ENCODE measurements at places on chromosomes 3 and 15.

DNA sequence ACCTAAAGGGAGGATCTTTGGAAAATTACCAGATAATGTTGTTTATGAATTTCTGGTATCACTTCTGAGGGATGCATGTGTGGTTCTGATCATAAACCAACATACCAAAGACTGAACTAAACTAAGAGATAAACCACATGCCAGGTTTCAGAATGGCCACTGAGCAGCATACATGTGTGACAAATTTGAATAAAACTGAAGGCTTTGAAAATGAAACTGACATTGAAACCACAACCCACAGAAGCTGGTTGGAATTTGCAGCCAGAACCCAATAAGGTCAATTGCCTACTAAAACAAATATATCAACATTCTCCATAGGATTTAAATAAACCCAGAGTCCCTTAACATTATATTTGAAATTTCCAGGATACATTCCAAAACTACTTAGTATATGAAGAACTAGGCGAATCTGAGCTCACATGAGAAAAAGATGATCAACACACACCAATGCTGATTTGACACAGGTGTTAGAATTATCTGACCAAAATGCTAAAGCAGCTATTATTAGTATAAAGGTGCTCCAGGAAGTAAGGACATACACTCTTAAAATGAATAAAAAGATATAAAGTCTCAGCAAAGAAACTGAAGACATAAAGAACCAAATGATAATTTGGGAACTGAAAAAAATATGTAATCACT lies 125.0 kb downstream of the ZNF280D start:
- no peak for DNase-seq

DNA sequence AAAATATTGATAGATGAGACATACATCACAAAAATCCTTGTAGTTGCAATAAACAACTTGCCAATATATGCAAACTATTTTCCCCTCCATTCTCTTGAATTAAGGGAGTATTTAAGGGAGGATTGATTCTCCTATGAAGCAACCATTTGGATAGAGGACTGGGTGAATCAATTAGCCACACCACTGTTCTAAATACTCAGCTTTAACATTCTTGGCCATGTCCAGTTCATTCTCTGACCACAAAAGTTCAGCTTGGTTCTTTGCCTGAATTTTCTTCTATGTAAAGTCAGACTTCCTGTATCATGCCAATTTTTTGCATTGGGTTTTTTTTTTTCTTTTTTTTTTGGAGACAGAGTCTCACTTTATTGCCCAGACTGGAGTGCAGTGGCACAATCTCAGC lies 15.8 kb upstream of the SEC11A start:
- DNase-seq = no peak

- DNase-seq = no peak
Measured at GRCh38 chr3:138775254-138775595, 59.5 kb downstream of the PIK3CB start.

DNA sequence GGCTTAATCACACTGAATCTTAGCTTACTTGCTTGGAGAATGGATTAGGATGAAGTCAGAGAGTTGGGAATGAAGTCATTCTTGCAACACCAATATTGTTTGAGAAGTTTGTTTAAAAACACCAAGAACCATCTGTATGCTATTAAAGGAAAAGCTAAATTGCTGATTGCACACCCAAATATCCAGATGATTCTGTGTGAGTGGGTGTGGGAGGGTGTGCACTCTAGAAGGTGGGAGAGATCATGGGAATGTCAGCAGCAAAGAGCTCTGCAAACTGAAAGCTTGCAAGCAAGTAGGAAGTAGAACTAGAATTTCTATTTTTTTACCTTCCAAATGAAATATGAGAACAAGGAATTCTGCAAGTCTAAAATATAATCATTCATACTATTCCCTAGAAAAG lies 364.9 kb downstream of the NR2F2 start:
- DNase-seq = no peak

- DNase-seq = no peak
Measured at GRCh38 chr3:187994221-187995042, 159.5 kb upstream of the LPP start.

- no peak for DNase-seq
Measured at GRCh38 chr15:24224161-24224560, 451.4 kb upstream of the NPAP1 start.

- DNase-seq = no peak
Measured at GRCh38 chr3:33046521-33046920, 50.4 kb downstream of the GLB1 start.

- no peak for DNase-seq
Measured at GRCh38 chr3:67819447-67819846, 165.0 kb upstream of the SUCLG2 start.

GRCh38 chr15:90869140-90869541 lies 753 bp downstream of the FURIN start:
- no peak for DNase-seq

GRCh38 chr3:61181874-61182273 lies 69.4 kb downstream of the FHIT start:
- DNase-seq = no peak

DNA sequence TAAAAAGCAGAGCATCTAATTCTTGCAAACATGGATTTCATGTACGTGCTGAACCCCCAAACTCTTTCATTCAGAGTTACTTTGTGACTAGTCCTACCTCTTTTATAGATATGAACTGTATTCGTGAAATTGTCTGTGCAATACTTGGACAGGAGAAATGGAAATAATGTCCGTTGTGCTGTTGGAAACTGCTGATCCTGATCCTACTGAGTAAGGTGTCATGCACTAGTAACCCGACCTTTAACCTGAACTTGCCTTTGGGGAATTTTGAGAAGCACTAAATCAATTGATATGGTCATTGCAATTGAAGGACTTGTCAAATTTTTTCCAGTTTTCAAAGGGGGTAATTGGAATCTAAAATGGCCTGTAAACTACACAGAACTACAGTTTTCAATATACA lies 856.4 kb downstream of the ROBO1 start:
- DNase-seq = no peak

GRCh38 chr3:11549580-11550140 lies 94.1 kb downstream of the VGLL4 start:
- DNase-seq = no peak

GRCh38 chr3:117137065-117137464 lies 427.5 kb downstream of the TUSC7 start:
- DNase-seq = no peak

DNA sequence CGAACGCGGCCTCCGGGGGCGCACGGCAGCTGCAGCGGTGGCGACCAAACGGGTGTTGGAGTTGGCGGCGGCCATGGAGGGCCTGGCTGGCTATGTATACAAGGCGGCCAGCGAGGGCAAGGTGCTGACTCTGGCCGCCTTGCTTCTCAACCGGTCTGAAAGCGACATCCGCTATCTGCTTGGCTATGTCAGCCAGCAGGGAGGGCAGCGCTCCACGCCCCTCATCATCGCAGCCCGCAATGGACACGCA lies 725 bp downstream of the FEM1B start:
- no peak for DNase-seq

DNA sequence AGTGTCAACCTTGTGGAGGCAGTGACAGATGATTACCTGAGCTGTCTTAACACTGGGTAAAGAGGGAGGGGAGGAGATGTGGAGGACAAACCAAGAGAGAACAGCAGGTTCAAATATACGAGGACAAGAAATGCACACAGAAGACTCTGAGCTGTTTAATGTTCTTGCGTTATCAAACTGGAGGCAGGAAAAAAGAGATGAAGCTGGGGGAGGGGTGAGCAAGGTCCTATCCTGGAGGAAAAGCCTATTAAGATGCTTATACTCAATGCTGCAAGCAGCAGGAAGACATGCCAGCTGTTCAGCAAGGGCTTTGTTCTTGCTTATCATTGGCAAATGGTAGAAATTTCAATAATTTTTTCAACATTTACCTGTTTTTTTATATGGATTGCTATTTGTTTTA lies 345.7 kb upstream of the TRIM42 start:
- no peak for DNase-seq

DNA sequence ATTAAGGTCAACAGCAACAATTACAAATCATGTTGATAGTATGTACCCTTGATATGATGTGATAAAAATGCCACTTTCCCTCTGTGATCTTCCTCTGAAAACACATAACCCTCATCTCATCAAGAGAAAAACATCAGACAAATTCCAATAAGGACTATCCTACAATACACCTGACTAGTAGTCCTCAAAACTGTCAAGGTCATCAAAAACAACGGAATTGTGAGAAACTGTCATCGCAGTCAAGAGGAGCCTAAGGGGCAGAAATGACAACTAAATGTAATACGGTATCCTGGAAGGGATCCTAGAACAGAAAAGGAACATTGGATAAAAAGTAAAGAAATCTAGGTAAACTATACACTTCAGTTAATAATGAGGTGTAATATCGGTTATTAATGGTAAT lies 59.2 kb downstream of the OSBPL10 start:
- no peak for DNase-seq

DNA sequence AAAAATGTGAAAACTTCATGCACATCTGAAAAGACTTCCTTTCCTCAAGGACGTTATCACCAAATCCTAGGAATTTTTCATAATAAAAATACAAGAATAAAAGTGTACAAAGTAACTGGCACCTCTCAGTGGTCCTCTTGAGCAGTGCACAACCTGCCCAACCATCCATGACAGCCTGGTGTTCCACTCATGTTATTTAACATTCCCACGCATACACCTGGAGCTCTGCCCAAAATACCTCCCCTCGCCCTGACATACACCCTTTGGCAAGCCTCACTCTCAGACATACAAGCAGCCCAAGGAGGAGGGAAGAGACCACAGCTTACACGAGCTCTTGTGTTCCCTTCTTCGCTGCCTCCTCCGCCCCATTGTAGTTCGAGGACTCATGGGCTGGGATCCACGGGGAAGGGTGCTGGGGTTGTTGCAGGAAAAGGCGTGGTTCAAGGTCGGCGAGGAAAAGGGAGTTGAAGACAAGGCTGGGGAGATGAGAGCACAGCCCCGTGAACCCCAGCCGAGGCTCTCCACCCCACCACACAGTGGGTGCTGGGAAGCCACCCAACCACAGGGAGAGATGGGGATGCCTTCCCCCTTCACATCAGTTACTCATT lies 23.3 kb downstream of the GRIP2 start:
- DNase-seq = peak; percentile 14

- DNase-seq = no peak
Measured at GRCh38 chr3:43526956-43527355, 94.9 kb downstream of the ANO10 start.

- DNase-seq = no peak
Measured at GRCh38 chr3:146889626-146890025, 284.5 kb upstream of the PLSCR5 start.

GRCh38 chr3:160735826-160736225 lies 20.2 kb upstream of the PPM1L start:
- no peak for DNase-seq

DNA sequence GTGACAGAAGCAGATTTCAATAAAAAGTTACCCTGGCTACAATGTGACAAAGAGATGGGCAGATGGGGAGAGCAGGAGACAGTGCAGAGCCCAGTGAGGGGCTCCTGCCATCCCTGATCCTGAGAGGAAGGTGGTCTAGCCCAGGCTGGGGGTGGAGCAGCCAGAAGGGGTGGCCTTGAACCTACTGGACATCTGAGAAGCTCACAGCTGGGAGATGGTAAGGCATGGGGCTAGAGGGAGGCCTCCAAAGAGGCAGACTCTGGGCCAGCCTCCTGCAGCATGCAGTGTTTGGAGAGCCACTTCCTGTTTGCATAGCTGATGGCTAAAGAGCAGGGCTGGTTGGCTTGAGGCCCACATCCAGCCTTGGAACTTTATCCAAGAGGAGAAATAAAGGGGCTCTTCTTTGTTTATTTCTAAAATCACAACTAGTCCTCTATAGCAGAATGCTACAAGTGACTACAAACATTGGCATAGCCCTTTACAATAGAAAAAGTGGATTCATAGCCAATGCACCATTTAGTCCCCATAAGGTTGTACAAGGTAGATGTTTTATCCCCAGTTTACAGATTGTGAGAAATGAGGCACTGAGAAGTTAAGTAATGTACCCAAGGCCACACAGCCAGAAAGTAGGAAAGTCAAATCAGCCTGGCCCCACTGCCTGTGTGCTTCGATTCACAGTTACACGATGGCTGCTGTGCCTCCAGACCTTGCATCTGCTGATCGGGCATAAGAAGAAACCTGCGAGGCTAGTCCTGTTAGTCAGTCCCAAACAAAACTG lies 4.6 kb downstream of the EFCC1 start:
- DNase-seq = peak; percentile 80

DNA sequence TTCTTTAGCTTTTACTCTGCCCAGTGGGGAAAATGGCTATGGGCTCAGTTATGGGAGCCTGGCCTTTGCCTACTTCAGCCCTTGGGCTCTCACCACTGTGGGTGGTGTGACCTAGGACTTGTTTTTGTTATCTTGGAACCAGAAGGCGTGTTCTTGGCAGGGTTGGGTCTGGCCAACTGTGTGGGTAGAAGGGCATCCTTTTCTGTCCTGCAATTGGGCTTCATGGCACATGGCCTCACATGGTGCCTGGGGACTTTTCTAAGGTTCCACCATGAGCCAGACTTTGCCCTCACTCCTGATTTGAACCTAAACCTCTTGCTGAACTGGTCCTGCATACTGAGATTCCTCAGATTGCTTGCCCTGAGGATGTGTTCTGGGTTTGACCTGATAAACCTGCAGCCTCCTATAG lies 1.7 kb downstream of the GLYCTK start:
- no peak for DNase-seq

DNA sequence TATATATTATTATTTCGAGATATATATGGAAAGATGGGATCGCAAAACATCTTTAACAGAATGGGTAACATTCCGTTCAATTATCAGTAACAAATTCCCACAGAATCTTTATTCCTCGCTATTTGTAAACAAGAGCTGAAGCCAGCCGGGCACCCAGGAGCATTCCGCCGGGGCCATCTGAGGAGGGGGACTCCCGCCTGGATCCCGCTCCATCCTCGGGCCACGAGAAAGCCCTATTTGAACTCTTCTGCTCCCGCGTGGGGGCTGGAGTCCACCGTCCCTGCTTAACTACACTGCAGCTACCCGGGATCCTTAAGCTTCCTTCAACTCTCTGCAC lies 687 bp downstream of the GPR176 start:
- DNase-seq = peak; percentile 30

DNA sequence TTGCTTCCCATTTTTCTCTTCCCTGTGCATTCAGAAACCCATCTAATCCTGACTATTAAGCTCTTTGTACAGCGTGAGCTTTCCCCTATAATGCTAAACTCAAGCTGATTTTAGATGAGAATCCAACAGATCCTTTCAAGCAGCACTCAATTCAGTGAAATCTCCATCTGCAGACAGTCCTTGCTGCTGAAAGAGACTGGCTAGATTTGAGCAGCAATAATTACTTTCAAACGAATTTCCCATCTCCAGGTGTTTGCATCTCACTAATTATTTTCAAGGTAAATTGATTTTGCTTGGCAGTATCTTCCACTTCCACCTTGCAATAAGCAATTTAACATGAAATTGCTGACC lies 49.5 kb upstream of the SLC7A14 start:
- no peak for DNase-seq

- DNase-seq = peak; percentile 80
Measured at GRCh38 chr3:50264383-50264963, 4.5 kb upstream of the SEMA3B start.

DNA sequence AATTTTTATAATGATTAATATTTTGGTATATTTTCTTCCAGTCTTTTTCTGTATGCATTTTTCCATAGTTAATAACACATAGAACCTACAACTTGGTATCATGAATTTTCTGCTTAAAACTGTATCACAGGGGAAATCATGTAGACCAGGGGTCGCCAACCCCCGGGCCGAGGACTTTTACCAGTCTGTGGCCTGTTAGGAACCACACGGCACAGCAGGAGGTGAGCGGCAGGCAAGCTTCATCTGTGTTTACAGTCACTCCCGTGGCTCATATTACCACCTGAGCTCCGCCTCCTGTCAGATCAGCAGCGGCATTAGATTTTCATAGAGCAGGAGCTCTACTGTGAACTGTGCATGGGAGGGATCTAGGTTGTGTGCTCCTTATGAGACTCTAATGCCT lies 54.7 kb downstream of the RPL22L1 start:
- no peak for DNase-seq

Measured in right cardiac atrium (tissue), 5 donors.